ENCODE measurements at places on chromosomes 1 and 21. TPM values are rescaled to one million over a fixed set of nuclear protein-coding genes. Genes with fewer than 3 reads are reported as not detected.

DNA sequence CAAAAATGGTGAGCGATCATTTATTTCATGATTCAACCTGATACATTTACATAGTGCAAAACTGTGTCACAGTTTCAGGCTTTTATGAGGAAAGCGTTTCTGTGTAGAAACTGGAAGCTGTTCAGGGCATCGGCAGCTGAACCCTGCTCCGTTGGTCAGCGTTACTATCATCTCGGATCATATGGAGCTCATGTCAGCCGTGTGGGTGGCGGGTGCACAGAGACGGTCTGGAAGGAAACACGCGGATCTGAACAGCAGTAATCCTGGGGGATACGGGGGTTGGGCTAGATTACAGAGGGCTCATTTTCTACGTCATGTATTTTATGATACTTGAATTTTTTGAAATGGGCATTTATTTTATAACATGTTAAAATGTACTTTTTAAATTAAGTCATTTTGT lies 15.1 kb downstream of the C1orf174 start:
- no peak for DNase-seq

DNA sequence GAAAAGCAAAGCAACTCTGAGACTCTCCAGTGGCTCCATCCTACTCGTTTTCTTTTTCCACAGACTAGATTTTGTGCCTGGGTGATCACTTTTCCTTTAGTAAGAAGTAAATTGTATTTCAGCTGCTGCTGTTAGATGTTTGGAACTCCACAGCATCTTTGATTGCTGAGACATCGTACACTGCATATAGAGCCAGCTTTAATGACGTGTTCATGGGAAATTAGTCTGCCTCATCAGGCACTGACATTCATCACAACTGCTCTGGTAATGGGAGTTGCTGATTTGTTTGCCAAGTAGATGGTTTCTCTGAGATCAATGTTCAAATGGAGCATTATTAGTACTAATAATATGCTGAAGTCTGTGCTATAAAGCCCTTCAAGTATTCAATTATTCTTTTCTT lies 573.8 kb upstream of the NR5A2 start:
- DNase-seq, result no peak

- peak; percentile 25 for DNase-seq
Observed at GRCh38 chr1:98090351-98090750, 169.5 kb upstream of the DPYD start.

CFHR2 gene
- not detected for polyA plus RNA-seq

DCST1 gene
- not detected for polyA plus RNA-seq

DIO1 gene
- not detected for polyA plus RNA-seq

Measured in mammary epithelial cell (primary cell).